Activated CD4-positive, alpha-beta T cell treated with anti-CD3 and anti-CD28 coated beads for 36 hours (primary cell): ENCODE measurements at places on chromosomes 6 and 20. TPM values are rescaled to one million over a fixed set of nuclear protein-coding genes. Genes with fewer than 3 reads are reported as not detected.

SLC17A3 gene
- total RNA-seq: 0.33 TPM

MMP24OS gene
- 44.6 TPM for total RNA-seq

COL19A1 gene
- not detected for total RNA-seq

PSMB8 gene
- total RNA-seq: 238 TPM

POM121L2 gene
- total RNA-seq: not detected

PGBD1 gene
- total RNA-seq: 1.6 TPM

PGC gene
- not detected for total RNA-seq

RGS17 gene
- total RNA-seq: not detected

CST5 gene
- total RNA-seq: not detected

DNA sequence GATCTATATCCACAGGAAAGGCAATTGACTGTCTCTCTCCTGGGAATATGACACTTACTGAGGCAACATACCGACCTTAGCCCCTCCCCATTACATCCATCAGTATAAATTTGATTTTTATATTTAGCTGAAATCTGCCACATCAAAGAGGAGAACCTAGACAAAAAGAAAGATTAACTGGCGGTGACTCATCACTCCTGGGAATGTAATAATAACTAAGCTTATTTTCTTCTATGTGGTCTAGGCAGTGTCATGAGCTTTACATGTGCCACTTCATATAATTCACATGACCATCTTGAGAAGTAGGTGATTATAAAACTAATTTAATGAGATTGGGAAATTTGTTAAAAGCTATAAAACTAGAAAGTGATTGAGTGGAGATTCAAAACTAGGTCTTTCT is 520.0 kb upstream of the HS3ST5 start:
- DNase-seq: no peak

DNA sequence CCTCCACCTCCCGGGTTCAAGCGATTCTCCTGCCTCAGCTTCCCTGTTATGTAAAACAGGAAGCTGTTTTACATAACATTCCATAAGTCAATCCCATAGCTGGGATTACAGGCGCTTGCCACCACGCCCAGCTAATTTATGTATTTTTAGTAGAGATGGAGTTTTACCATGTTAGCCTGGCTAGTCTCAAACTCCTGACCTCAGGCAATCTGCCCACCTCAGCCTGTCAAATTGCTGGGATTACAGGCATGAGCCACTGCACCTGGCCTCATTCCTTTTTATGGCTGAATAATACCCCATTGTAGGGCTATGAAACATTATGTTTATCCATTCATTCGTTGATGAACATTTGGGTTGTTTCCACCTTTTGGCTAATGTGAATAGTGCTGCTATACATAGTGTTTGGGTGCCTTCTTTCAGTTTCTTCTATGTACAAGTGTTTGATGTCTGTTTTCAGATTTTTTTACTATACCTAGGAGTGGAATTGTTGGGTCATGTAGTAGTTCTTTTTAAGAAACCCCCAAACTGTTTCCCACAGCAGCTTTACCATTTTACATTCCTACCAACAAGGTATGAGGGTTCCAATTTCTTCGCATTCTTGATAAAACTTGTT is 138.7 kb upstream of the COL21A1 start:
- DNase-seq: no peak

DNA sequence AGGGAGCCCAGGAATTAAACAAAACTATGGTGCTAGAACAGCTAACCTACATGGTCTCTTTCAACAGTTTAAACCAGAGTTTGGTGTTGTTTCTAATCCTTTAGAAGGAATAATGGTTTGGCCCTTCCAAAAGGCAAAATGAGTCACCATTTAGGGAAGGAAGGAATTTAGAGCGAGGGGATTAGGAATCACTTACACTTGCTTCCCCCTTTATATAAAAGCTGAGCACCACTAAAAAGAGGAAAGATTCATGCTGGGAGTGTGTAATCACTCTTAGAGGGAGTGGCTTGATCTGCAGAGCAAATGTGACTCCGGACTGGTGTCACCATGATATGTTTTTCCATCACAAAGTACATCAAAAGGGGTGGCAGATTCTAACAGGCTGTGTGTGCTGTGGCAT is 63.6 kb downstream of the F13A1 start:
- DNase-seq: no peak

- no peak for DNase-seq
Measured at GRCh38 chr20:1994627-1995026, 769 bp upstream of the PDYN start.

DNA sequence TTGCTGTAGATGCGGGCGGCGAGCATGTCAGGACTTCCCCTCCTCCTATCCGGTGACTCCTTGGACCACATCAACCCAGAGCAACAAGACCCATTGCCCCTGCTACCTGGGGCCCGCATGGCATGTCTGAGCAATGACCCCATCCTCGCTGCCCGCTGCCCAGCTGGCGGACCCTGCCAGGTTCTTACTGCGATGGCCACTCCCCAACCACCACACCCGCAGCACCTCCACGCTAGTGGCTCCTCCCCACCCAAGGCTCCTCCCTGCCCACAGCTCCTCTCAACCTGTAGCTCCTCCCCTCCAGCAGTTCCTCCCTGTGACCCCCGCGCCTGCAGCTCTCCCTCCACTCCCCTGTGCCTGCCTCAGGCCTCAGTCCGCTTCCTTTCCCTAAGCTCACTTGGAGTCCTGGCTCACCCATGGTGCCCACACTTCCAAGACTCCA is 17.6 kb upstream of the SERPINB9 start:
- DNase-seq: no peak

DNA sequence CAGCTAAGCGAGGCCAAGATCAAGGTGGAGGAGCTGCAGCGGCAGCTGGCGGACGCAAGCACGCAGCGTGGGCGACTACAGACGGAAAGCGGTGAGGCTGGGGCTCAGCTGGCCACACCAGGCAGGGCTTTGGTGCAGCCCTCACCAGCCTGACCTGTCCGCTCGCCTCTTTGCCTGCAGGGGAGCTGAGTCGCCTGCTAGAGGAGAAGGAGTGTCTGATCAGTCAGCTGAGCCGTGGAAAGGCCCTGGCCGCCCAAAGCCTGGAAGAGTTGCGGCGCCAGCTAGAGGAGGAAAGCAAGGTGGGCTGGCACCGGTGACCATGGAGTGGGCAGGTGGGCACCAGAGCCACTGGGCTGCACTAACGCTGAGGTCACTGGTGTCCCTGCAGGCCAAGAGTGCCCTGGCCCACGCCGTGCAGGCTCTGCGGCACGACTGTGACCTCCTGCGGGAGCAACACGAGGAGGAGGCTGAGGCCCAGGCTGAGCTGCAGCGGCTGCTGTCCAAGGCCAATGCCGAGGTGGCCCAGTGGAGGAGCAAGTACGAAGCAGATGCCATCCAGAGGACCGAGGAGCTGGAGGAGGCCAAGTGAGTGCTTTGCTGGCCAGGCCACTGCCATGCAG is 42.8 kb downstream of the MYH7B start:
- DNase-seq: no peak

- DNase-seq: no peak
Measured at GRCh38 chr20:19301843-19302242, 89.4 kb downstream of the SLC24A3 start.

- DNase-seq: no peak
Measured at GRCh38 chr20:50731930-50732690, 730 bp downstream of the PARD6B start.

- no peak for DNase-seq
Measured at GRCh38 chr6:113122060-113122459, 735.1 kb upstream of the MARCKS start.

- no peak for DNase-seq
Measured at GRCh38 chr6:24391756-24392405, 10.9 kb upstream of the MRS2 start.

GRCh38 chr20:25592135-25592852 is 7.0 kb upstream of the NINL start:
- no peak for DNase-seq

DNA sequence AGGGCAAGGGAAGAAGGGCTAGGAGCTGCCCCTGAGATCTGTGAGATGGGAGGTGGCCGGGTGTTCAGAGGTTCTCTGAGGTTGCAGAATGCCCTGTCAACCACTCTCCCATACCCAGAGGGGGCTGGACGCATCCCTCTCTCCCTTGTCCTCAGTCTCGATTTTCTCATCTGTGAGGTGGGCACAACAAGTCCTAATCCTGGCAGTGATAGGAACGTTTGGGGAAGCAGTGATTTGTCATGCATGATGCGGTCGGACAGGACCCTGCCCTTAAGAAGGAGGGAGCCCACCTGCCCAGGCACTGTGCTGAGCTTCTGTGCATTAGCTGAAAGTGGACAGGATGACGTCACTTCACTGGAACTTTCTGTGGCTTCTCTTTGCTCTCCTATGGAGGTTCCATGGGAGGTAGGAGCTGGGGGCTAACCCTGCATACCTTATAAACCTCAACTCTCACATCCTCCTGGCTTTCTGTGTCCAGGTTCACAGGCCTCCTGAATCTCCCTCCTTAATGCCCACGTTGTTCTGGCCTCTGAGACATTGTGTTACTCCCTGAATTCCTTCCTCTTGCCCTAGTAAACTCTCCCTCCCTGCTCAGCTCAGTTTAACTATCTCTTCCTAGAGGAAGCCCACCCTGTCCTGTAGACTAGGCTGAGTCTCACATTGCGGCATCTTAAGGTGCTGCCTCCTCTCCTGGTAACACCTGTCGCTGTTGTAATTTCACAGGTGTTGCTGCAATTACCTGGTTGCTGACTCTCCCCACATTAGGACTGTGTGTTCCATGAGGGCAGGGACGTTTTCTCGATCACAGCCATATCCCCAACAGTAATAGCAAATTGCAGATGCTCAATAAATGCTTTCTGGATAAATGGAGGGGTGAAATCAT is 30.1 kb upstream of the CSNK2A1 start:
- DNase-seq: no peak

- no peak for DNase-seq
Measured at GRCh38 chr6:125132058-125132457, 21.5 kb upstream of the TPD52L1 start.

DNA sequence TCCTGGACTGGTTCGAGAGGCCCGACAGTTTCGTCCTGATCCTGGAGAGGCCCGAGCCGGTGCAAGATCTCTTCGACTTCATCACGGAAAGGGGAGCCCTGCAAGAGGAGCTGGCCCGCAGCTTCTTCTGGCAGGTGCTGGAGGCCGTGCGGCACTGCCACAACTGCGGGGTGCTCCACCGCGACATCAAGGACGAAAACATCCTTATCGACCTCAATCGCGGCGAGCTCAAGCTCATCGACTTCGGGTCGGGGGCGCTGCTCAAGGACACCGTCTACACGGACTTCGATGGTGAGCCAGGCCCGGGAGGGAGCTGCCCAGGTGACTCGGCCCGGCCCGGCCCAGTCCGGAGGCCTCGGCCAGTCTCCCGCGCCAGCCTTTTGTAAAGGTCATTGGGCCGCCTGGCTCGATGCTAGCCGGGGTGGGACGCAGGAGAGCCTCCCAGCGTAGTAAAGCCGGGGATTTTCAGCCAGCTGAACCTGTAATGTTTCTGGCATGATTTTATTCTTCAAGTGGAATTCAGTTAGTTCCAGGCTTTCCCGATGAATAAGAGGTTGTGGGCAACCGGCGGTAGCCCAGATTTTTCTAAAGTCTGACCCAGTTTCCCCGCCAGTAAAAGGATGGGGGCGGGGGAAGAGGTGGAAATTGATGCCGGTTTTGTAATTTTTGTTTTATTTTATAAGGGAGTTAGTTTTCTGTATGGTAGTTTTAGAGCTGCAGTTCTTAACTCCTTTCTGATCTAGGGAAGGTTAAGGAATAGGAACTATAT is 1.4 kb downstream of the PIM1 start:
- peak; percentile 62 for DNase-seq

DNA sequence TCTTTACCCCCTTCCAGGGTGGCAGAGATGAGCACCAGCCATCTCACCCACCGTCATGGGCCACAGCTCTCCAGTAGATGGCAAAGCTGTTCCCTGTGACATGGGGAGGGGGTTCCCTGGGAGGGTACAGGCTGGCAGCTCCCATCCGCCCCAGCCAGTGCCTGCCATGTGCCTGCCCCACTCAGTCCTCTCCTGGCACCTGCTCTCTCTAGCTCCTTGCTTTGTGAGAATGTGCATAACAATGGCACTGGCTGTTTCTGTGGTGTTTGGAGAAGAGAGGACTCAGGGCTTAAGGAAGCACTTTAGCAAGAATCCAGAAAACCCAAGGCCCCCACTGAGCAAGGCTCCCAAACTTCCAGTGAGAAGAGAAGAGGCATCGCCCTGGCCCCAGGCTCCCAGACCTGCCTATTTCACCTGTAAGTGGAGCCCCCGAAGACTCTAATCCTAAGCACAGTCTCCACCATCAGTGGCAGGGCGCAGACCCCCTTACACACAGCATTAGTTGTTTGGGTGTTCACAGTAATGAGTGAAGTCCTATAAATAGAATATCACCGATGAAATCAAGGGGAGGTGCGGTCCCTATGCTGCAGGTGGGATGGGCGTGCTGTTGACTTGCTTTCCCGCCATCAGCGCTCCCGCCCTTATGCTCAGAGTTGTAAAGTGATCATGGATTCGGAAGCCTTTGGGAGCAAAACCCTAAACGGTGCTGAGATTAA is 110.2 kb downstream of the AGPAT4 start:
- DNase-seq: no peak

GRCh38 chr6:3291346-3291745 is 32.6 kb downstream of the PSMG4 start:
- no peak for DNase-seq

DNA sequence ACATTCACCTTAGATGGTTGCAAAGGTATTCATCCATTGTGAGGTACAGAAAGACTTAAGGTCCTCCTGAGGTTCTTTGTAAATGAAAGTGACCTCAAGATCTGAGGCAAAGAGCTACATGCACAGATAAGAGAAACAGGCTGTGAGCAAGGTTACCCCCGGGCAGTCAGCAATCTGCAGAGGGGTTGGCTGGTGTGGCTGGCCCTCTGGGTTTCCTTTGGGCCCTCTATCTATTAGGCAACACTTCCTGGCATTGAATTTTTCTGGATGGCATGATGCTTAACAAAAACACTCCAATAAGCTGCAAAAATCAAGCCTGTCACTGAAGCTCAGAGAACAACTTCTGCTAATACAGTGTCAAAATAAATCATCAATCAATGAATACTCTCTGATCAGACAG is 48.9 kb upstream of the RALGAPA2 start:
- DNase-seq: no peak

- DNase-seq: no peak
Measured at GRCh38 chr6:157813191-157813590, 9.9 kb upstream of the SNX9 start.

DNA sequence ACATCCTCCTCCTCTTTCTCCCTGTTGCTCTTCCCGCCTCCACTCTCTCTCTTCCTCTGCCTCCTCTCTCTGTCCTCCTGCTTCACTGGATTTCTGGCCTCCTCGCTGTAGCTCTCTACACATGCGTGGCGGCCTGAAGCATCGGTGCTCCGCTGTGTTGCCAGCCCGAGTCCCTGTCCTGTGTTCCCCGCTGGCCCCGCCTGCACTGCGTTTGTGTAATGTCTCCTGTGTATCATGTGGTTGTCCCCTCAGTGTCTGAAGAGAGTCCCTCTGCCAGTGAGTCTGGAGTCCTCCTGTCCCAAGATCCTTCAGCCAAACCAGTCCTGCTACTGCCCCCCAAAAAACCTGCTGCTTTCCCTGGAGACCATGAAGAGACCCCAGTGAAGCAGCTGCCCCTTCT is 143.8 kb downstream of the TBC1D7 start:
- DNase-seq: no peak
